ENCODE measurements at places on chromosomes 11 and 22.

- no peak for DNase-seq
These were observed 44.4 kb upstream of the CLMP start for GRCh38 chr11:123239191-123240150.

- no peak for DNase-seq
These were observed 50.1 kb upstream of the CTTN start for GRCh38 chr11:70348191-70348590.

DNA sequence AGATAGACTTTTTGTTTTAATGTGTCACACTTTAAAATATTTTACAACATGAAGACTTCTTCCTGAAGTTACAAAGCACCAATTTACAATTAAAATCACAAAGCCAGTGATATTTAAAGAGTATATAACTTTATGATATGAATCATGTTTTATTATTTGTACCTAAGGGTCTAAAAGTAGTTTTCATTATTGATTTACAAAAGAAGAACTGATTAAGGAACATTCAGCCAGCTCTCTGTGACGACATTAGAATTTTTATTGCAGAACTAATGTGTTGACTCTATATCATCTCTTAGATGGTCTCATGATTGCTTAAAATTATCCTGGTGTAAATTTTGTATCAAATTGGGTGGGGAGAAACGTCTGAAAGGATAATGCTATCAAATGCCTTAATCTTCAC, 82.8 kb upstream of the ALKBH3 start:
- no peak for DNase-seq

- DNase-seq: no peak
These were observed 487.2 kb downstream of the MN1 start for GRCh38 chr22:27314276-27314807.

DNA sequence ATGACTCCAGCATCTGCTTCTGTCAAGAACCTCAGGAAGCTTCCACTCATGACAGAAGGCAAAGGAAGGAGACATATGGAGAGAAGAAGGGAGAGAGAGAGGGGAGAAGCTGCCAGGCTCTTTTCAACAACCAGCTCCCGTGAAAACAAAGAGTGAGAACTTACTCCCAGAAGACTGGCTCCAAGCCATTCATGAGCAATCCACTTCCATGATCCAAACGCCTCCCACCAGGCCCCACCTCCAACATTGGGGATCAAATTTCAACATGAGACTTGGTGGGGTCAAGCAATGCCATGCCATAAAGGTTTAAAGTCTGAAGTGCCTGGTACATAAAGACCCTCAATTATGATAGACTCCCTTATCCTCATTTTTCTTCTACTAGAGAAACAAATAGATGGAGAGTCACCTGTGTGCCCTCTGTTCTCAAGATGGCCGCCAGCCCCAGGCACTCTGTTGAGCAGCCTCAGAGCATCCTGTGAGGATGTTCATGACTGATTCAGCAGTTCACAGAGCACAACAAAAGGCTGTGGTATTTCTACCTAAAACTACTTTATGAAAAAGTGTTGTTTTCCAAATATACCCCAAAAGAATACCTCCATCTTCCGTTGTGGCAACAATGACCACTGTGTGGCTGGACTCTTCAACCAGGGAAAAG, 69.0 kb upstream of the CRTAM start:
- no peak for DNase-seq

DNA sequence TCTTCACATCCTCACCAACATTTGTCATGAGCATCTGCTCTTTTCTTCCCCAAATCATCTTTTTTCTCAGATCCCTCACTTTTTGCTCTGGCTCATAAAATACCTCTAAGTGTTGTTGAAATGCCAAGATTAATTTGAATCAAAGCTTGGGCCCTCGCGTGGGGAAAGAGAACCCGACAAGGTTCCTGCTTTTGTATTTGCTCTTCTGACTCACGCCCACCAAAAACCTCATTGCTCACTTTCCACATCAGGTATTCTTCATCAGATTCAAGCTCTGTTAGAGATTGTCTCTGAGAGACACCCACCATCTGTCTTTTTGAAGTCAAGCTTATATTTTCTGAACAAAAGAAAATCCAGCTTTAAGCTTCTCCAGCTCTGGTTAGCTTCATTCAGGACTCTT, 52.9 kb upstream of the FBXO3 start:
- DNase-seq: no peak

GRCh38 chr11:122235615-122236014, 119.6 kb upstream of the BLID start:
- no peak for DNase-seq

GRCh38 chr11:665704-666281, 28.7 kb downstream of the DRD4 start:
- DNase-seq: no peak

- no peak for DNase-seq
These were observed 118.2 kb upstream of the CRYBB3 start for GRCh38 chr22:25081409-25081824.

Measured in activated gamma-delta T cell treated with anti-CD3 and anti-CD28 coated beads, Interleukin-2, amount 50 U/mL, for 16 hours (primary cell).